ENCODE measurements at places on chromosomes 2 and 18. TPM values are rescaled to one million over a fixed set of nuclear protein-coding genes. Genes with fewer than 3 reads are reported as not detected.

The LYPD1 gene
- total RNA-seq, result not detected

The ANKRD30BL gene
- total RNA-seq, result not detected

The UGT1A4 gene
- total RNA-seq, result not detected

The ACTG2 gene
- total RNA-seq, result 0.27 TPM

The FSHR gene
- total RNA-seq, result not detected

The POMC gene
- 7.8 TPM for total RNA-seq

The EDAR gene
- total RNA-seq, result 0.43 TPM

The LAMA1 gene
- total RNA-seq, result not detected

The SLC25A12 gene
- 13.6 TPM for total RNA-seq

The CHCHD5 gene
- 38.4 TPM for total RNA-seq

The KCNJ13 gene
- not detected for total RNA-seq

The INHBB gene
- not detected for total RNA-seq

The RAMP1 gene
- total RNA-seq, result not detected

The SERPINB13 gene
- total RNA-seq, result not detected

The CFC1 gene
- total RNA-seq, result not detected

The TUBA3D gene
- not detected for total RNA-seq

The MYL1 gene
- total RNA-seq, result not detected

The CD226 gene
- 42.4 TPM for total RNA-seq

The PFN4 gene
- total RNA-seq, result not detected

The EPHA4 gene
- total RNA-seq, result 0.73 TPM
